ENCODE measurements at places on chromosomes 13 and 19.
A peak's percentile ranks its signal among the peaks of the same experiment; 100 is the strongest.

GRCh38 chr19:18113827-18114226 lies 16.2 kb downstream of the MAST3 start:
- no peak for DNase-seq

DNA sequence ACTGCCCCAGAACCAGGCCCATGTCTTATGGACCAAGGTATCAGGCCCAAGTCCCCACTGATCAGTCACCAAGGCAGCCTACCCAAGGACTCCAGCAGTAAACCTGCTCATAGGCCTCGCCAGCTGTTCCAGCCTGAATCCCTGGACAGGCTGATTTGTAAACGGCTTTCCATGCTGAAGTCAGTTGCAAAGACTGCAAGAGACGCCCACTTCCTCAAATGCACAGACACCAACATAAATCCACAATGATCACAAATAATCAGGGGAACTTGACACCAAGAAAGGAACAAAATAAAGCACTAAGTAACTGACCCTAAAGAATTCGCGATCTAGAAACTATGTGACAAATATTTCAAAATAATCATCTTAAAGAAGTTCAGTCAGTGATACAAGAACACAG lies 75.2 kb downstream of the RXFP2 start:
- no peak for DNase-seq

DNA sequence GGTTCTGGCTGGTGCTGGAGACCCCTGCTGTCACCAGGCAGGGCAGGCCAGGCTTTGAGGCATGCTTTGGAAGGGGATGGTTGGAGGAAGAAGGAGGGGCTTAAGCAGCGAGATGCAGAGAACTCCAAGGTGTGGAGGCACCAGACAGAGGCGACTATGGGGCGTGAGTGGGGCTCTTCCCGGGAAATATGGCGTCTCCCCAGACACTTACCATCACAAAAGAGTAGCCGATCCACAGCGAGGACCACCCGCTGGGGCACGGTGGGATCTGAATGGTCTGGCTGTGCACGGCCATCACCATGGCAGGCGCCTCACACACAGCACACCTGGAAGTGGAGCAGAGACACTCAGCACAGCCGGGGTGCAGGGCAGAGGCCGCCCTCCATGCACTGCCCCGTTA lies 151.9 kb downstream of the COL4A1 start:
- no peak for DNase-seq

GRCh38 chr13:80113714-80114454 lies 227.0 kb downstream of the SPRY2 start:
- DNase-seq = no peak

GRCh38 chr19:30393729-30394480 lies 21.7 kb downstream of the ZNF536 start:
- DNase-seq = no peak

GRCh38 chr19:48842789-48843162 lies 6.5 kb upstream of the HSD17B14 start:
- peak; percentile 34 for DNase-seq

GRCh38 chr19:30330266-30330665 lies 41.9 kb upstream of the ZNF536 start:
- DNase-seq = no peak

DNA sequence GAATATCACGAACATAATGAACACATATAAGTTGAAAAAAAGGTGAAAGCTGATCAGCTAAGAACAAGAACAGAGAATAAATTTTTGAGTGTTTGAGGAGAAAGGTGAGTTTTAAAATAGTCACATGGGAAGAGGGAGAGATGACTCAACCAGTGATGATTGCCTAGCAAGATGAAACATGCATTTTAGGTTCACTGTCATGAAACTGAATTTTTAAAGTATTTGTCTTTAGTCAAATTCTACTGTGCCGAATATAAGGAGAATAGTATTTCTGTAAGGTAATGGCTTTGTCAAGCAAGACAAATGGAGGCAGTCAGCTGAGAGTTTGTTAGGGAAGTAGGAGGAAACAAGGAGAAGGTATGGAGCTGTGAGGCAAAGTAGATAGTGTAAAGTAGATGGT lies 2557.4 kb downstream of the PCDH9 start:
- no peak for DNase-seq

All from effector CD8-positive, alpha-beta T cell (primary cell).